NCI-H1105 treated with DMSO at 0.1 percent for 48 hours (cell line): ENCODE measurements at places on chromosomes 5 and 9.

GRCh38 chr9:92603990-92604389 lies 65.9 kb downstream of the IPPK start:
- no peak for DNase-seq

DNA sequence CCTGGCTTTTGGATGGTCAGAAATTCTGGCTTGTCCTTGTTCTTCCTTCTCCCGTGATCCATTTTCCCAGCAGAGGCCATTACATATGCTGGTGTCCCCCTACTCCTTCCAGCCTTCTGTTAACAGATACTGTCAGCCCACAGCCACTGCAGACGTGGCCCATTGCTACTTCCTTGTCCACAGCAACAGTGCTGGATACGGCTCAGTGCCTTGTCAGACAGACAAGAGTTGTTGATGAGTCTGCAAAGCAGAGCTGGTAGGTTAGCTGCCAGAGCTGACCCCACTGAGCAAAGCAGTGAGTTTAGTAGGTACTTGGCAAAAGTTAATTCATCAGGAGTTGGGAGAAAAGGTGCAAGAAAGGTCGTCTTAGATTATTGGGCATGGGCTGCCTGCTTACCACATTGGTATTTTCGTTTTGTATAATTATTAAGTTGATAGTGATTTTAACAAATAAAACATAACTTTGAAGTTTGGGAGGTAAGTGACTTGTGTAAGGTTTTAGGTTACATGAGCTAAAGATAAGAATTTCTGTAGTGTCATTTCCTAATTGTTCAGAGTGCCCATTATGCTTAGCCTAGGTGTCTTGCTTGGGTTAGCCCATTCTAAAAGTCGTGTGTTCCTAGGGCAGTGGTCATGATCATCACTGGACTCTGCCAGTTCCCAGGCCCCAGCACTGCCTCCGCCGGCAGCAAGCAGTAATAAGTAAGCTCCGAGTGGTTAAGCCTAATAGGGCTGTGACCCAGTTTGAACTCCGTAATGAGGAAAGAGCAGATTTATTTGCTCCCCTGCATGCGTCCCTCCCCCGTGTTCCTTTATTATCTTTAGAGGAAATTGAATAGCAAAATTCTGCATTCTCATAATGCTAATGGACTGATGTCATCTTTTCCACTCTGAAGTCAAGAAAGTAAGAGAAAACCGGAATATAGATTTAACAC lies 292.0 kb downstream of the FANCC start:
- no peak for DNase-seq

DNA sequence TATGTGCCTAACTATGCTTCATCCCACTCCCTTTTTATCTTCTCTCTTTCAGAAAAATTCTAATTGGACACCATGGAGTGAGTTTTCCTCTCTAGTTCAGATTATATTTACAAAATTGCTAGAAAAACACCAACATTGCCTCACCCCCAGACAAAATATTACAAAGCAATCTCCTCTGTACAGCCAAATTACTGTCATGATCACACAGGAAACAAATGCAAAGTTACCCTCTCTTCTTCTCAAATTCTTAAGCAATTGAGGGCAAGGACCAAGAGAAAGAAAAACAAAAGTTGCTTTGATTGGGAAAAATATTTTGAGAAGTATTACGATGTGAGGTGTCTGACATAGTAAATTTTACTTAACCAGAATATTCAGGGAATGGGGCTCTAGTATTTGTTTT lies 30.8 kb upstream of the ABCA1 start:
- DNase-seq: no peak

DNA sequence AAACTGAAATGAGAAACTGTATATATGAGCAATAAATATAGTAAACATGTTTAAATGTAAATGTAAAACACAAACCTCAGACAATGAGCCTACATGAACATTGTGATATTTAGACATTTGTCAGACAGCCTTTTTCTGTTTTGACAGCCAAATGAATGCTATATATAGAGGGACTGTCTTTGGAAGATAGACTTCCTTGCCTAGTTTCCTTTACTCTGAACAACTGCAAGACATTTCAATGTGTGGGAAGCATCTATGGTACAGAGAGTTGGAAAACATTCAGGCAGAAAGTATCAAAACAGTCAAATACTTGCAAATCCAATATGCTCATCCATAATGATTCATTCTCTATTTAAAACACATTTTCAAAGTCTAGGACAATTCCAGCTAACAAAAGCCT lies 31.7 kb upstream of the TUSC1 start:
- DNase-seq: no peak

DNA sequence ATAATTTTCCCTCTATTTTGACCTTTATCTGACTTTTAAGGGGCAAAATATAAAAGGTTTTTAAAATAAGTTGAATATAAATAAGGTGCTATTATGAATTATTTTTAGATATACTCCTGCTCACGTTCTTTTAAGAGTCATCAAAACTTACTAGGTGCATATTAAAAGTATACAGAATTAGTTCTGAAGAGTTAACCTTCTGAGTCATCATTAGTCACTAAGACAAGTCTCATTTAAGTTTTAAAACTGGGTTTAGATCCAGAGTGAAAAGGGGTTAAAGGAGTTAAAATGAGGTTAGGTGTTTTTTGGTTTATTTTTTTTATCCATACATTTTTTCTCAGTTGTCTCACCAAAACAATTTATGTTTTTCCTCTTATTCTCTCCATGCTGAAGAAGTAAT lies 41.7 kb downstream of the SMIM15 start:
- DNase-seq: no peak
